T47D (cell line): ENCODE measurements at places on chromosomes 2 and 18.

DNA sequence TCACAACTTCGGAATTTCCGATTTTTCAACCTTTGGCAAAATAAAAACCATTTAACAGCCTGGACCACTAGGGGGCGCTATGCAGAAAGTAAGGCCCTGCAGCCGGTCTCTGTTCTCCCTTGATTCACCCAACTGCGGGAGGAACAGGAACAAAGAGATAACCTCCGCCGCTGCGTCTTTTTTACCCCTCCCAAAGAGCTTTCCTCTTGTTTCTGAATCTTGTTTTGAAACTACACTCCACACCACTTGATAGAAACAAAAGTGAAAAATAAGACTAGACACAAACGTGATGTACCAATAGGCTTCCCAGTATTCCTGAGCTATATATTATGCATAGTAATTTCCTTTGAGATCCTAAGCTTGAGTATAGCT lies 231.2 kb downstream of the MYO3B start:
- DNase-seq, result no peak

- no peak for DNase-seq
These were observed 48.3 kb downstream of the KLHL29 start for GRCh38 chr2:23433282-23433681.

- DNase-seq, result no peak
These were observed 312.9 kb upstream of the FIGN start for GRCh38 chr2:164048729-164049128.

GRCh38 chr2:40202798-40203400 lies 249.0 kb downstream of the SLC8A1 start:
- no peak for DNase-seq

GRCh38 chr18:35692866-35693265 lies 111.3 kb downstream of the GALNT1 start:
- DNase-seq, result no peak

DNA sequence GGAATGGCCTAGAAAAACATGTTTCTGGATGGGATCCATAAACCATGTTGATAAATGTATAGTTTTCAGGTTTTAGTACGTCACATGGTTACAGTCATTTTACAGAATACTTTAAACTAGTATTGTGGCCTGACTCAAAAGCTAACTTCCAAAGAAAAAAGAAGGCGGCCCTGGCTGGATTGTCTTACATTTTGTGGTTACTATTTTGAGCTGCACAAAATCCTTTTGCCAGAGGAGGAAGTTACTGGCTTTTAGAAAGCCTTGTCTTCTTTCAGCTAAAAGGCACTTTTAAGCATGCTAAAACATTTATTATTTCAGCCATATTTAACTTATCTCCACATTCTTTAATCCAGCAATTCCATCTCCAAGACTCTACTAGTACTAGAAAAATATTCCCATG lies 227.9 kb downstream of the CDH2 start:
- DNase-seq, result no peak

- no peak for DNase-seq
These were observed 109.7 kb upstream of the PKDCC start for GRCh38 chr2:41937921-41938708.

DNA sequence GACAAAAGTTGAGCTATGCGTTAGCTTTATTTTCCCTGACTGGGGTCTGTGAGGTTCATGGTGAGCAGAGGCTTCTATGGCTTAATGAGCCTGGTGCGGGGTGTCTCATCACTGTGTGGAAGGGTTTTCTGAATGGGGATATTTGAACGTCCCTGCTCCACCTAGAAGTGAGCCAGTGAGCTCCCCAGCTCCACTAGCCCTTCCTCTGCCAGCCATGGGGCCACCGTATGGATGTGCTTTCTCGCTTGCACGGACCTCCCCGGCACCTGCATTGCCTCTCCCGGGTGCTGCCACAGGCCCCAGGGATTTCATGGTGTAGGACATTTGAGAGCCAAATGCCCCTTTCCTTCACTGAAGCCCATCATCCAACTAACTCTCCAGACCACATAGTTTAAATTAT lies 37.8 kb downstream of the CYP26B1 start:
- DNase-seq, result no peak

GRCh38 chr2:69102041-69102593 lies 89.1 kb downstream of the ANTXR1 start:
- DNase-seq, result no peak

DNA sequence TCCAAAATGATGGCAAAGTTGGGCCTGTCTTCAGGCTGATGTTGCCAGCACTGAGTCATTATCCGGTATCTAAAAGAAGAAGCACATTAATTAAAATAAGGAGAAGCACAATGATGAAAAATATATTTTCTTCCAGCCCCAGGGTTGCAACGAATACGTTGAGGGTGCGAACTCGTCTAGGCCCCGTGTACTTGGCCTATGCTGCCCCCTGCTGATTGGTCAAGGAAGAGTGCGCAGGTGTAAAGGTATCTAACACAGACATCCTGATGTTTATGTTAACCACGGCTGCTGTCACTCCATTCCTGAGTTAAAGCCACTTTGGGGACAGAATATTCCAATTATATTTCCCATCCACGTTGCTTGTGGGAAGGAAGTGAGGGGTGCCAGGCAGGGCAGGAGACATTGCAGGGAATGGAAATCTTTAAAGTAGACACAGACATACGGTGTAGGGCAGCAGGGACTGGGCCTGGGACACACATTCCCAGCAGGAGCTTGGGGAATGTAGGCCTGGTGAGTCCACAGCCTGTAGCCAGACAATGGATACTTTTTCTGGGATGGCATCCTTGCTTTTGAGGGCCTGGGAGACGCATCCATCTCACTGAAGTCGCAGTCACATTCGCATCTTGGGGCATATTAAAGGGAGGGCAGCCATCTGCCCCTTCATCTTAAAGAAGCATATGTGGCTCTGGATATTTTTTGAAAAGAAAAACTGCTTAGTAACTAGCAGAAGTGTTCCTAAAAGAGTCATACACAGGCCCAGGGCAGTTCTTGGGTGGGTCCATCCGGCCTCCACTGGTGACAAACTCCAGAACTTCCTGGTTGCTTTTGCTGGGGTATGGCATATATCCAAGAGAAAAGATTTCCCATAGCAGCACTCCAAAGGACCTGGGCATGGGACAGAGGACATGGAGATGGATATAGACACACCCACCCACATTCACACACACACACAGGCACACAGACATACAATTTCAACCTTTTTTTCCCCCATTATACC lies 81.9 kb downstream of the CLIP4 start:
- DNase-seq, result peak; percentile 75

DNA sequence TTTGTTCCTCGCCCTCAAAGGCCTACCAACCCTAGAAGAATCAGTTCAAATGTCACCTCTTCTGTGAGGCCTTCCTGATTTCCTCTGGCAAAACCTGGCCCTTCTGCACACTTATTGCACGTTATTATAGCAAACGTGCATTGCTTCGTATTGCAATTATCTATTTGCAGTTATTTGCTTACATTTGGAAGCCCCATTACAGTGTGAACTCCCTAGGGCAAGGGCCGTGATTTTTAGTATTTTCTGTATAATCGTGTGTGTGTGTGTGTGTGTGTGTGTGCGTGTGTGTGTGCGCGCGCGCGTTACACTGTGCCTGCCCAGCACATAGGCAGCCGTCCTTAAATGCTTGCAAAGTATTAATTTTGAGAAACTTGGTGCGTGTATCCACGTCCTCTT lies 460 bp upstream of the SEMA4F start:
- DNase-seq, result no peak

DNA sequence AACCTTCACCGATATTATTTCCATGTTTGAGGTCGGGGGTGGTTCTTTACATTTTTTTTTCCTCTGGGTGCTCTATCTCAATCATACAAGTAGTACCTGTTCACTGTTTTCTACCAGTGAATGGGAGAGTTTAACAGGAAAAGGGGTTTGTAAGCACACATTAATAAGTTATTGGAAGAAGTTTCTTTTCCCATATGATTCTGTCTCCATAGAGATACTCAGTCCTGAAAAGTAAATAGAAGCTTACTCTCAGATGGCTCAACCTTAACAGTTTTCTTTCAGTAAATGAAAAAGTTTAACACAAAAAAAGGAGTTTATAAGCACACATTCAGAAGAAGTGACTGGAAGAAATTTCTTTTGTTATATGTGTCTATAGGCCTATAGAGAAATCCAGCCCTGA lies 995.6 kb upstream of the SLC39A10 start:
- no peak for DNase-seq

- no peak for DNase-seq
These were observed 186.2 kb downstream of the STK39 start for GRCh38 chr2:168060986-168061750.

DNA sequence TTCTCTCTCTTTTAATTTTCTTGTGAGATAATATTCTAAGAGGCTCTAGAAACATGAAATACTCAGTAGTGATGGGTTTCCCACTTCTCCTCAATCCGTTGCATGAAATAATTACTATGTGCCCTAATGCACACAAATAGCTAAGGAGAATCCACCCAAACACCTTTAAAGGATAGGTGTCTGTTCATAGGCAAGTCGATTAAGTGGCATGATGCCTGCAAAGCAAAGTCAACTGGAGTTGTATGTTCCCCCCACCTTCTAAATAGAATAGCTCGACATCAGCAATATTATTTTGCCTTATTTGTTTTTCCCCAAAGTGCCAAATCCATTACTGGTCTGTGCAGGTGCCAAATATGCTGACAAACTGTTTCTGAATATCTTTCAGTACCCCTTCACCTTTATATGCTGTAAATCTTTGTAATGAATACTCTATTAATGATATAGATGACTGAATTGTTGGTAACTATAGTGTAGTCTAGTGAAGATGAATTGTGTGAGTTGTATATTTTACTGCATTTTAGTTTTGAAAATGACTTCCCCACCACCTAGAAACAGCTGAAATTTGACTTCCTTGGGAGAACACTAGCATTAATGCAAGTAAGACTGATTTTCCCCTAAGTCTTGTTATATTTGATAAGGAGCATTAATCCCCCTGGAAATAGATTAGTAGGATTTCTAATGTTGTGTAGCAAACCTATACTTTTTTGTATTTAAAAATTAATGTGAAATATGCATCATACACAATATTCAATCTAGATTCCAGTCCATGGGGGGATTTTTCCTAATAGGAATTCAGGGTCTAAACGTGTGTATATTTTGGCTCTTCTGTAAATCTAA lies 9.0 kb downstream of the TBR1 start:
- no peak for DNase-seq

- DNase-seq, result no peak
These were observed 339.5 kb upstream of the GCFC2 start for GRCh38 chr2:76050196-76050595.

GRCh38 chr2:158102446-158102845 lies 770 bp downstream of the UPP2 start:
- no peak for DNase-seq

GRCh38 chr2:55137024-55137958 lies 87.0 kb upstream of the RTN4 start:
- DNase-seq, result no peak

DNA sequence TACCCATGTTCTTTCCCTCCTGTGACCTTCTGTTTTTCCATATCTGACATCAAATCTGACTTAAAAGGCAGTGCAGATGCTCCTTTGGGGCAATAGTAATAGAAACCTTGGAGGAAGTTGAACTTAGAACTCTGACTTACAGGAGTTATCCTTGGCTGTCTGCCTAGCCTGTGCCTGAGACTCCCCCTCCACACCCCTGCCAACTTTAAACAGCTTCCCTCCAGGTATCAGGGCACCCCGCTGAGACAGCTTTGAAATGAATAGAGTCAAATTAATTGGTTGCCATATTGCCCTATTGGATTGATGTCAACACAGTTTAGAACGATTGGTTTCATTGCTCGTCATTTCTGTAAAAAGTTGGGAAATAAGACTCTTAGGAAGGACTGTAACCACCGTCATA lies 322.0 kb downstream of the PRKCE start:
- DNase-seq, result no peak

GRCh38 chr2:204550751-204551511 lies 5.7 kb downstream of the PARD3B start:
- DNase-seq, result no peak

GRCh38 chr2:109481196-109481555 lies 132.6 kb downstream of the SEPTIN10 start:
- DNase-seq, result peak; percentile 38

GRCh38 chr2:30405260-30405605 lies 41.8 kb upstream of the LCLAT1 start:
- no peak for DNase-seq

DNA sequence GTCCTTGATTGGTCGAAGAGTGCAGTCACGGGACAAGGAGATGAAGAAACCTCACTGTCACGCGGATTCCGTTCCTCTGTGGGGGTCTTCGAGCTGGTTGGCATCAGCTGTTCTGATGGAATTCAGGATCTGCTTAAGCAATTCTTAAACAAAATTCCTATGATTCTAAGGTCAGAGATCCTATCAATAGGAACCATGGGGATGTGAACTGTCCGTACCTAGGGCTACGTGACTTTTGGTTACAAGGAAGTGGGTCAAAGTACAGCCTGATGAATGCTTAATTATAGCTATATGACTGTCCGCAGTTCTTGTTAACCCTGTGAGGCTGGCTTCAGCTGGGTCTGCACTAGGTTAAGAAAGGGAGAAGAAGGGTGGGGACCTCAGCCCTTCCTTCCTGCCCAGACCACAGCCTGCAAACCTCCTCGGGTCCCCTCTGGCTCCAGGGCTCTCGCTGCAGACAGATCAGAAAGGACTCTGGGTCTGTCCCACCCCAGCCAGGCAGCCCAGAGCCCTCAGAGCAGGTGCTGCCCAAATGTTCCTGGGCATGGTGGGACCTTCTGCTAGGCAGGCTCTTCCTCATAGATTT lies 44.2 kb upstream of the TAF1B start:
- DNase-seq, result peak; percentile 61

- no peak for DNase-seq
These were observed 358.7 kb upstream of the TFPI start for GRCh38 chr2:187912950-187913349.

- no peak for DNase-seq
These were observed 135.1 kb upstream of the ID2 start for GRCh38 chr2:8546612-8547283.

GRCh38 chr2:71250935-71251334 lies 24.0 kb upstream of the PAIP2B start:
- no peak for DNase-seq
